Activated naive CD8-positive, alpha-beta T cell treated with anti-CD3 and anti-CD28 coated beads, Interleukin-2, amount 10 ng/mL, durations not matched to agents 7 days and 5 days (primary cell): ENCODE measurements at places on chromosomes 1 and 21. TPM values are rescaled to one million over a fixed set of nuclear protein-coding genes. Genes with fewer than 3 reads are reported as not detected.

The FCRL5 gene
- 0.37 TPM for total RNA-seq

The LCE2A gene
- total RNA-seq, result not detected

The AIRE gene
- not detected for total RNA-seq

The CR1L gene
- 1.1 TPM for total RNA-seq

The C1orf87 gene
- total RNA-seq, result not detected

The KIAA1614 gene
- 0.34 TPM for total RNA-seq

The COL8A2 gene
- 0.17 TPM for total RNA-seq

The KCNE2 gene
- not detected for total RNA-seq

The C1orf74 gene
- 2.8 TPM for total RNA-seq

The C1orf141 gene
- not detected for total RNA-seq

The TCHH gene
- total RNA-seq, result 0.08 TPM

The ARMH1 gene
- total RNA-seq, result 105 TPM

The KCNA3 gene
- 74.0 TPM for total RNA-seq

The UBE2G2 gene
- 111 TPM for total RNA-seq

The KCNQ4 gene
- 1.5 TPM for total RNA-seq

The OR6K3 gene
- total RNA-seq, result not detected

The AGMAT gene
- total RNA-seq, result 8.0 TPM

The TNFRSF18 gene
- total RNA-seq, result 15.0 TPM

The KCNJ9 gene
- total RNA-seq, result not detected

The FAM43B gene
- not detected for total RNA-seq

The KRTAP21-1 gene
- not detected for total RNA-seq

The DLGAP3 gene
- total RNA-seq, result 0.45 TPM

The NPPA gene
- total RNA-seq, result not detected

The RAB25 gene
- total RNA-seq, result 0.91 TPM

The CFAP107 gene
- not detected for total RNA-seq

The NBPF6 gene
- not detected for total RNA-seq

The EIF4G3 gene
- total RNA-seq, result 35.8 TPM

The RHBDL2 gene
- not detected for total RNA-seq

The SELL gene
- 130 TPM for total RNA-seq

The INAVA gene
- 0.25 TPM for total RNA-seq

The GPR3 gene
- total RNA-seq, result 0.43 TPM

The LRRC52 gene
- total RNA-seq, result not detected

The F13B gene
- not detected for total RNA-seq

The HLX gene
- total RNA-seq, result 0.28 TPM

The SPRR2B gene
- total RNA-seq, result not detected

The EPHA10 gene
- total RNA-seq, result not detected
